Effector memory CD4-positive, alpha-beta T cell (primary cell): ENCODE measurements at places on chromosomes 13 and 19.

DNA sequence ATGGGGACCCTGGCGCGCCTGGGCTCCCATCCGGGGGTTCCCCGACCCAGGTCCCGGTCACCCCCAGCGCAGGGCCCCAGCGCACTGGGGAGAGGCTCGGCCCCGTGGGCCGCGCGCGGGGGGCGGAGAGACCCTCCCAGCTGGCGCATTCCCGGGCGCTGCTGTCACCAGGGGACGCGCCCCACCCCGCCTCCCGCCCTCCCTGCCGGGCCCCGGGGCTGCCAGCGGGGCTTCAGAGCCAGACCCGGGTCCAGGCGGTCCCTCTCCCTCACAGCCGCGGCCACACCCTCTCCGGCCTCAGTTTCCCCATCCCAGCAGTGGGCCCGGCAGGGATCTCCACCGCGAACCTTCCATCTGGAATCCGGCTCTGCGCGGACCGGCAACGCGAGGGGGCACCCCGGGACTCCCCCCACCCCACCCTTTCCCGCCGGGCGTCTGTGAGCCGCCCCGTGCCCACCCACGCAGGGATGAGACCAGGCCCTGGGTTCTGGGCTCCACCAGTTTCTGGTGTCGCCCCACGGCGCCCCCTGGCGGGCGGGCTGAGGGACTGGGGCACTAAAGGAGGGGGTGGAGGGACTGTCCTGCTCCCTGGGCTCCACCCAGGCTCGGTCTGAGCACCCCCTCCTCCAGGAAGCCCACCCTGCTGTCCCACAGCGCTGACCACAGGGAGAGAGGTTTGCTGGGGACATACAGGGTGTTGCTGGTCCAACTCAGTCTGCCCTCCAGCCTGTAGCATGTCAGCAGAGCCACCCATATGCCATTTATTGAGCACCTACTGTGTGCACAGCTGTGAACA, 878 bp upstream of the ADAMTSL5 start:
- DNase-seq, result peak; percentile 43

DNA sequence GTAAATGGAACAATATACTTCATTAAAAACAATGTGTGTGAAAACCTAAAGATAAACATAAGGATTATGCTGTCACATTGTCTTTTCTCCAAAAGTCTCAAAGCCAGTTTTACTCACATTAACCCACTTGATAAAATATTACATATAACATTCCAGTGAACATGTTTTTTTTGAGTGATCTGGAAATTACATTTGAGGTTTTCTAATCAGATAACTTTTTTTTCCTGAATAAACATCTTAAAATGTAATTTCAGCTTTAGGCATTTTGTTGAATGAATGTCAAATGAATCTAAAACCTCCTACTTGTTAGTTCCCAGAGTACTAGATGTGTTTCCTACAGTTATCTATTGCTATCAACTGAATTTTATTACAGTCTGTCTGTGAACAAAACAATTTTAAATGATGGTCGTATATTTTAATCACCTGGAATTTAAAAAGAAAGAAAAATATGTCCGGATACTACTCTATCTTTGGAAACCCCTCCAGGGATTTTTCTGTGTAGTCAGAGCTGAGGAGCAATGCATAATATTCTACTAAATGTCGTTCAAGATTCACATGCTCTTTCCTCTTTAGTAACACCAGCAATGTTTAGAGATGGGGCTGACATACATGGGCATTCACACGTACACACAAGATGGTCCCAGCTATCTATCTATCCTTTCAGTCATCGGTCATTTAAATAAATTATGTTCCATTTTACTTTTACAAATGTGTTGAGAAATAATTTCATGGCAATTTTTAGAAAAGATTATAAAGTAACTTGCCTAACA, 283.9 kb downstream of the KLF12 start:
- no peak for DNase-seq

DNA sequence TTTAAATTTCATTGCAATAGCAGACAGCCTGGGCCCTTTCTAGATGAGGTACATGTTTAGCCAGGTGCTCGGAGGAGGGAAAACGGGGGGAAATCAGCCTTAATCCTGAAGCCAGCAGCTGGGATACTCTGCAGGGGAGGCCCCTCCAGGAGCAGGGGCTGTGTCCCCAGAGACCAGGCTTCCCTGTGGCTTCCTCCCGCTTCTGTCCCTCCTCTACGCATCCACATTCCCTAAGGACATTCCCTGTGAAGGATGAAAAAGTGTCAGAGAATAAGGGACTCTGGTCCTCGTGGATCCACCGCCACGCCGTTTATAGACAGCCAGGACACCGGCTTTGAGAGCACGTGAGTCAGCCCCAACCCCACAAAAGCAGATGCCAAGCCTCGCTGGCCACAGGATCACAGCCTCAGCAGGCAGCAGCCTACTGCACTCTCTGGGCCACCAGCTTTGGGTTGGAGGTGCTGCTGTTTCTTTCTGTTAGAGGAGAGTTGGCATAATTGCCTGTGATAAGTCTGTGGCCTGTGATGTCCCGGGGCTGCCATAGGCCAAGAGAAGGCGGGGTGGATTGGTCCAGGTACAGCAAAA, 36.7 kb upstream of the RANBP3 start:
- DNase-seq, result no peak

GRCh38 chr13:50030315-50030714, 15.1 kb downstream of the KCNRG start:
- no peak for DNase-seq

GRCh38 chr13:38703255-38703654, 16.4 kb downstream of the FREM2 start:
- DNase-seq, result no peak

- no peak for DNase-seq
These were observed 68.1 kb upstream of the EDNRB start for GRCh38 chr13:77986713-77987112.

DNA sequence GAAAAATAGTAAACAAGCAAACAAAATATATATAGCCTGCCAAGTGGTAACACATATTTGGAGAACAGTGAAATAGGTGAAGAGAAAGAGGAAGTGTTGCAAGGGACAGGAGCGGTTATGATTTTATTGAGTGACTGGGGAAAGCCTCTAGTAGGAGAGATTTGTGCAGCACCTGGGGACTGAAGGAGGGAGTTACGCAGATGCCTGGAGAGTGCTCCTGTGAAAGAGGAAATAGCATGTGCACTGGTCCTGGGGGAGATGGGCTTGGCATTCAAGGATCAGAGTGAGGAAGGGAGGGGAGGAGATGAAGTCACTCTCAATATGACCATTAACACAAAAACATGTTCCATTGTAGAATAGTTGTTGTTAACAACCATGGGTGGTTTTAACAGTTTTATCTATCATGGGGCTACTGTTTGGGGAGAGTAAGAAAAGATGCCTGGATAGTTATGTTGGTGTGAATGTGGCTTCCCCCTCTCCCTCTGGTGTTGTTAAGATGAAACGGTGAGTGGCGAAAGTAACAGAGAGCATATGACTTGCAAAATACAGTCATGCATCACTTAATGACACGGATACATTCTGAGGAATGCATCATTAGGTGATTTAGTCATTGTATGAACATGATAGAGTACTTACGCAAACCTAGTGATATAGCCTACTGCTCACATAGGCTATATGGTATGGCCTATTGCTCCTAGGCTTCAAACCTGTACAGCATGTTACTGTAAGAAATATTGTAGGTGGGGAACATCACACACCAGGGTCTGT, 251.7 kb upstream of the ARGLU1 start:
- DNase-seq, result no peak

DNA sequence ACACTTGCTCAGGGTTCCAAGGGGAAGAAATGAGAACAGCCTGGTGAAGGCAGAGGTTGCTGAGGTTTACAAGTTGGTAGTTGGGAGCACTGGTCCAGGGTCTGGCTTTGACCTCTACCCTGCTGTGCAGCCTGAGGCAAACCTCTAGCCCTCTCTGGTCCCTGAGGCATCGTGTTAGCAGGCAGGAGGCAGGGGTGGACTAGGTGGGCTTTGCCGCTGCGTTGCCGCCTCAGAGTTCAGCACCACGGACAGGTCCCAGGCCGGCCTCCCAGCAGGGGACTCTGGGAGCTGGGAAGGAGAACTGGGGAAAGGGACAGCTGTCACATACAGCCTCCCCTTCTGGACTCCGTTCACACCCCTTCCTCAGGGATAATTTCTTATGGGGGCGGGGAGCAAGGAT, 3.1 kb downstream of the NCAN start:
- DNase-seq, result no peak
